ENCODE measurements at places on chromosomes 7 and 10. TPM values are rescaled to one million over a fixed set of nuclear protein-coding genes. Genes with fewer than 3 reads are reported as not detected.

- DNase-seq = no peak
- H3K36me3 ChIP-seq = no peaks in the 10 kb centered on the region
- no peaks in the 10 kb centered on the region for H3K4me1 ChIP-seq
- no peak overlapping the region for H3K4me3 ChIP-seq
Observed at GRCh38 chr7:149525280-149525679, 27.7 kb upstream of the ZNF746 start.

- H3K27ac ChIP-seq = peak overlapping the region; percentile 41
- no peak overlapping the region for H3K4me3 ChIP-seq
- H3K36me3 ChIP-seq = no peaks in the 10 kb centered on the region
- DNase-seq = peak; percentile 90
Observed at GRCh38 chr7:81684514-81685269, 85.2 kb downstream of the HGF start.

GRCh38 chr7:86733783-86734182, 90.1 kb downstream of the GRM3 start:
- DNase-seq = no peak
- H3K4me3 ChIP-seq = no peak overlapping the region
- H3K36me3 ChIP-seq = no peaks in the 10 kb centered on the region
- no peak overlapping the region for H3K27ac ChIP-seq

DNA sequence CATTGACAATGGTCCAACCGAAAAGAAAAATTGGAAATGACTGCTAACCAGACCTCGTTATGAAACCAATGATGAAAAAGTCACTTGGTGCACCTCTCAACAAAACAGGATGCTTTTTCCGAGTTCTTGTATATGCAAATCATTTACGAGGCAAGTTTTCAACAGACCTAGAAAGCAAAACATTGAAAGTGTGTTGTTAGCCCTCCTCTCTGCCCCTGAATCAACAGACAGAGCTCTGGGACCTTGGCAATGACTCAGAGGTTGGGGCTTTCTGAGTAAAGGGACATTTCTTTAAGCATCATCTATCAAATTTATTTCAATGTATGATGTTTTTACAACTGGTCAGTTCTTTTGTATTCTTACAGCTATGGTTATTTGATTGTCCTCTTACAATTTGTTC, 16.3 kb upstream of the DKK1 start:
- no peak overlapping the region for H3K27ac ChIP-seq
- no peaks in the 10 kb centered on the region for H3K36me3 ChIP-seq
- H3K4me3 ChIP-seq = no peak overlapping the region
- no peaks in the 10 kb centered on the region for H3K27me3 ChIP-seq

Gene NAT16
- not detected for total RNA-seq

Measured in adrenal gland (tissue), 19 donors.